Hematopoietic multipotent progenitor cell treated with erythropoietin and hydrocortisone succinate and interleukin-3 and kit ligand, for 6 days (in vitro differentiated cells): ENCODE measurements at places on chromosomes 1 and 21.
A peak's percentile ranks its signal among the peaks of the same experiment; 100 is the strongest.

DNA sequence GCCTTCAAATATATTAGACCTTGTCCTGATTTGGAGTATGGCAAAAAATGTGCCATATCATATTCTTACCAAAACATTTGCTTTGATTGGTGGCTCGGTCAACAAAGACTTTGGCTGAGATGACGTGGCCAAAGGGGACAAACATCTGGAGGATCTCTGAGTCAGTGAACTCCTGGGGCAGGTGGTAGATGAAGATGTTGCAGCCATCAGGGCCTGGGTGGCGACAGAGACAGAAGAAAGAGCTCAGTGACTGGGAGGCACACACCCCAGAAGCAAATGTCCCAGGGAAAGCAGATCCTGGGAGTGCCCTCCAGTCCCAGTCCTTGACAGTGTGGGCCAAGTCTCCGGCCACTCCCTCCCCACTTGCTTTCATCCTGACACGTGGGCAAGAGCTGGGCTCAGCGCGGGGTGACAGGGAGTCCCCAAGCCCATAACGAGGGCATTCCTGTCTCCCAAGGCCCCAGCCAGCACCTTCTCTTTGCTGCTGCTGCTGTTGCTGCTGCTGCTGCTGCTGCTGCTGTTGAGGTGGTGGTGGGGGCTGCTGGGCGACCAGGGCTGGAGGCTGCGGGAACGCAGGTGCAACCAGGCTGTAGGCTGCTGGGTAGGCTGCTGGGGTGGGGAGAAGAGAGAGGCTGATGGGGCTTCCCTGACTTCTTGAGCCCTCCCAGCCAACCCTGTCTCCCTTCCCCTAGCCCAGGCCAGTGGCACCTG is 10.7 kb downstream of the CELF3 start:
- no peak for DNase-seq

DNA sequence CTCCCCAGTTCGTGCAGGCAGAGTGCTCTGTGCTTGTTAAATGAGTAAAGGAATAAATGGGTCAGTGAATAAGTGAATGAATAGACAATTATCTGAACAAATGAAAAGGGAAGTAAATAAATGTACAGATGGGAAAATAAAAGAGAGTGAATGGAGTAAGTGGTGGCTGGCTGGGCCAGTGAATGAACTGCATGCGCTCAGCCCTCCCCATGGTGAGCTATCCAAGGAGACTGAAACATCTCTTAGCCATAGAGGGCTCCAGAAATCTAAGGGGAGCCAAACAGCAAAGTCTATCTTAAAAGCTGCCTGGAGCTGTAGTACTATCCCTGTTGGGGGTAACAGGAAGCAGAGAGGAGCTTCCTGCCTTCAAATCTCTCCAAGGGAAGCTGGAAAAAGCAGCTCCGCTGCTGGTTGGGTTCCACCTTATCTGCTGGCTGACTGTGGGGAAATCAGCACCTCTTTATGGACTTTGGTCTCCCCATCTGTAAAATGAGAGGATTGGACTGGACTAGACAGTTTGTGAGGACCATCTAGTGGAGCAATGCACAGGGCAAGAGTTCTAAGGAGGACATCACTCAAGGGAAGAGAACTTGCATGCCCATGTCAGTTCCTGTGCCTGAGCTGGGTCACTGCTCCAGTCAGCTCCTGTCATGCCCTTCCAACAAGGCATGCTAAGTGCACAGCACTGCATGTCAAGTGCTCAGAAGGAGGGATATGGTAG is 77.9 kb downstream of the TRABD2B start:
- DNase-seq = no peak

- peak; percentile 67 for DNase-seq
These were observed 23.1 kb downstream of the RNF187 start for GRCh38 chr1:228510101-228510802.

DNA sequence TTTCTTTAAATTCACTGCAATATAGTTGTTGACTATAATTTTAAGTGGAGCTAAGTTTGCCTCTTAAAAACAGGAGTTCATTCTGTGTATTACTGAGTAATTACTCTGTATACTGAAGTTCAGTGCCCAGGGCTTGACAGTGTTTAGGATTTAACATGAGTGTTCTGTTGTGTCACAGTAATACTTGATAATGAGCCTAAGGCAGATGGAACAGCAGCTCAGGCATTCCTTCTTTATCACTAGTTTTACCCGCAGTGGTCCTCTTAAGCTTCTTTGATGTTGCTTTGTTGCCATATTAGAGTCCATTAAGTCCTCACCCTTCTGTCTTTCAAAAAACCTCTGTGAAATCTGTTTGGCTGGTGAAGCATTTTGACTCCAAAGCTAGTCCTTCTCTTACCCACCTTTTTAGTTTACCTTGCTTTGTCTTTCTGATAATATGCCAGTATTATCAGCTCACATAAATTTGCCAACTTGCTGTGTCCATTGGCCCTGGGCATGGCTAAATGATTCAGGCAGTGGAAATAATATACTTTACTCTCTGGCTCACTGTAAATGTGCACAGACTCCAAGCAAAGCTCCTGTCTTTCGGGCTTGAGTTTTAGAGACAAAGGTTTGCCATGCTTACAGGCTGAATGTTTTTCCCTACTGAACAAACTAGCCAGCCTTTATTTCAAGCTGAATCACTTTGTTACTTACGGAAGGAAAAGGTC is 17.7 kb downstream of the HIPK1 start:
- peak; percentile 44 for DNase-seq

DNA sequence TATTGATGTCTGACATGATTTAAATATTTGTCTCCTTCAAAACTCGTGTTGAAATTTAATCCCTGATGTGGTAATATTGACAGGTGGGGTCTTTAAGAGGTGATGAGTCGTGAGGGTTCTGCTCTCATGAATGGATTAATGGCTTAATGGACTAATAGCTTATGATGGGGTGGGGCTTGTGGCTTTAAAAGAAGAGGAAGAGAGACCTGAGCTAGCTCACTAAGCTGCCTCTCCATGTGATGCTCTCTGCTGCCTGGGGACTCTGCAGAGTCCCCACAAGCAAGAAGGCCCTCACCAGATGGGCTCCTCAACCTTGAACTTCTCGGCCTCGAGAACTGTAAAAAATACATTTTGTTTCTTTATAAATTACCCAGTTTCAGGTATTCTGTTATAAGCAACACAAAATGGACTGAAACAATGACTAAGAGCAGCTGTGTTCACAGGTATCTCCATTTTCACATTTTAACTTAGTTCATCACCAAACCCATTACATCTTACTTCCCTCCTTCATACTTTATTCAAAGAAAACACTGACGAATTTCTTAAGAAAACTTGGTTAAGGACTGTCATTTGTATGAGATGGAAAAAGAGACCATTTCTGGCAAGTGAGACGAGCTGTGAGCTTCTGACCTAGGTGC is 12.1 kb upstream of the AIM2 start:
- DNase-seq = peak; percentile 21

- no peak for DNase-seq
These were observed 14.3 kb downstream of the CHI3L2 start for GRCh38 chr1:111241797-111242196.

GRCh38 chr21:33267250-33267649 is 1.1 kb downstream of the IL10RB start:
- DNase-seq = peak; percentile 35

DNA sequence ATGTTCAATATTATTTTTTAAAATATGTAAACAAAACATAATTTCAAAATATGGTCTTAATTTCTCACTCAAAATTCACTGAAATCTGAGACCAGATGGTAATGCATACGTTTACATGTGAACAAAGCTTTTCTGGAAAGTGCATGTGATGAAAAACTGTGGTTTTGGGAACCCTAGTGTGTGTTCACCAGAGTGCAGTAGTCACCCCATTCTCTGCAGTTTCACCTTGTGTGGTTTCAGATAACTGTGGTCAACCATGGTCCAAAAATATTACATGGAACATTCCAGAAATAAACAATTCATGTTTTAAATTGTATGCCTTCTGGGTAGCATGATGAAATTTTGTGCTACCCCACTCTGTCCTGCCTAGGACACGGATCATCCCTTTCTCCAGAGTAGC is 2021.9 kb downstream of the MRPL39 start:
- DNase-seq = no peak

DNA sequence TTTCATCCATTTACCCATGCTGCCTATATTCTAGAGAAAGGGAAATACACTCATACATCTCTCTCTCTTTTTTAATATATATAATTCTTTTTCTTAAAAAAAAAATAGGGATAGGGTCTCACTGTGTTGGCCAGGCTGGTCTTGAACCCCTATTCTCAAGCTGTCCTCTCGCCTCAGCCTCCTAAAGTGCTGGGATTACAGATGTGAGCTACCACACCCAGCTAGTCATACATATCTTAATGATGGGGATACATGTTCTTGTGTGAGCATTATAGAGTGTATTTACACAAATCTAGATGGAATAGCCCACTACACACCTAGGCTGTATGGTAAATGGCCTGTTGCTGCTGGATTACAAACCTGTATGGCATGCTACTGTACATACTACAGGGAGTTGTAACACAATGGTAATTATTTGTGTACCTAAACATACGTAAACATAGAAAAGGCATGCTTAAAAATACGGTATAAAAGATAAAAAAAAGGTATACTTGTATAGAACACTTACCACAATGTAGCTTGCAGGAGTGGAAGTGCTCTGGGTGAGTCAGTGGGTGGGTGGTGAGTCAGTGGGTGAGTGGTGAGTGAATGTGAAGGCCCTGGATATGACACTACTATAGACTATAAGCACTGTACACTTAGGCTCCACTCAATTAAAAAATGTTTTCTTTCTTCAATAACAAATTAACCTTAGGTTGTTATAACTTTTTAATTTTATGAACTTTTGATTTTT is 72.9 kb downstream of the IVNS1ABP start:
- no peak for DNase-seq

DNA sequence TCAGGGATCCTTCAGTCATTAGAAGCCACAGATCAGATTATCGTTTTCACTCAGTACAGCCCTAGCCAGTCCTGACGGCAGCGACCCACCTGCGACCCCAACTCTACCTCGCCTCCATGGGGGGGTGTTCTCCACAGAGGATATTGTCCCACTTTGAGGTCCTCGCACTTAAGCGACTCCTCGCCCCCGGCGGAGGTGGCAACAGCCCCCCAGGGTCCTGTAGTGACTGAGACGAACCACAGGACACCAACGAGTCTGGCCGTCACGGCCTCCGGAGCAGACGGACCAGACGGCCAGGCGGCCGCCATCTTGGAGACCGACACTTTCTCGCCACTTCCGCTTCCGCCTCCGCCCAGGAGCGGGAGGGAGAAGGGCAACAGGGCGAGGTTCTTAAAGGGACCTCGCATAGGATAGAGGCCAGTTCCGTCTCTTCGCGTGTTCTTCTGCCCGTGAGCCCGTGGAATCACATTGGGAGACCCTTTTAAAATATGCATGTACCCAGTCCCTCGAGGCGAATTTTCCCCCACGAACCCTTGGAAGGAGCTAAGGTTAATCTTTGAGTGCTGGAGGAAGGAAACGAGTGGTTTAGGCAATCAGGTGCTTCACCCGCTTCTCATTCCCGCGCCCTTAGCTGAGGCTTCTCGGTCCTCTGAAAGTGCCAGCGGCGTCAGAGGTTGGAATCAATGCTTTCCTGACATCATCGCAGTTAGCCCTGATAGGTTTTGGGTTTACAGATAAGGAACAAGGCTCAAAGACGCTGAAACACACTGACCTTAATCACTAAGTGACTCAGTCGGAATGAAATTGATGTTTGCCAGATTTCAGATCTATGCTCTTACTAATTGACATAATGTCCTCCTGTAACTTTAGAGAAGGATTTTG is at the start of gene TM2D1:
TSS of gene TM2D1 (minus strand) at position 329 of the 882 bp plus-strand sequence. CDS start at position 308, 21 bp downstream.
- DNase-seq = peak; percentile 95

- no peak for DNase-seq
These were observed 120.2 kb upstream of the ESRRG start for GRCh38 chr1:216843409-216843808.

DNA sequence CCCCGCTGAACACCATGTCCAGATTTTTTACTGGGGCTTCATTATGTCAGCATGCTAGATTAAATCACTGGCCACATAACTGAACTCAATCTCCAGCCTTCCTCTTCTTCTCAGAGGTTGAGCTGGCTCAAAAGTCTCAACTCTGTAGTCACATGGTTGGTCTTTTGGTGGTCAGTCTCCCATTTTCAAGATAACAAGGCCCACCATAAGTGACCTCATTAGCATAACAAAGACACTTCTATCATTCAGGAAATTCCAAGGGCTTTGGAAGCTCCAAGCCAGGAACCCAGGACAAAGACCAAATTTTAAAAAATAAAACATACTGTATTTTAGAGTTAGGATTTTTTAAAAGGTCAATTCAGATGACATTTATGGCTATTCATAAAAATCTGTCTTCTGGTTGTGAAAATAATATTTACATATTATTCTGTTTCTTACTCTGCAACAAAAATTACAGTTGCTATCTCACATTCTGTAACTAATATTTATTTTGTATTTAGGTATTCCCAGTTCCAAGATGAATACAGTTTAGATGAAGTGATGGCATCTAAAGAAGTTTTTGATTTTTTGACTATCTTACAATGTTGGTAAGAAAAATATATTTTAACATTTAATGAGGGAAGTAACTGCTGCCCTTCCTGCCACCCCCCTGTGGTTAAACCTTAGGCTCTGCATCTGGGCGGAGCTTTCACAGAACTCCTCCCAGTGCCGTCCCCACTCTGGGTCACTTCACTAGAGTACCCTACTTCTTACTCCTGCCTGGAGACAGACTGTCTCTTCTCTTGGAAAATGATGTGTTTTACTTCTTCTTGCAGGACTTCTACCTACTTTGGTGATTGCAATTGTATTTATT is 49.3 kb downstream of the SCP2 start:
- peak; percentile 36 for DNase-seq

DNA sequence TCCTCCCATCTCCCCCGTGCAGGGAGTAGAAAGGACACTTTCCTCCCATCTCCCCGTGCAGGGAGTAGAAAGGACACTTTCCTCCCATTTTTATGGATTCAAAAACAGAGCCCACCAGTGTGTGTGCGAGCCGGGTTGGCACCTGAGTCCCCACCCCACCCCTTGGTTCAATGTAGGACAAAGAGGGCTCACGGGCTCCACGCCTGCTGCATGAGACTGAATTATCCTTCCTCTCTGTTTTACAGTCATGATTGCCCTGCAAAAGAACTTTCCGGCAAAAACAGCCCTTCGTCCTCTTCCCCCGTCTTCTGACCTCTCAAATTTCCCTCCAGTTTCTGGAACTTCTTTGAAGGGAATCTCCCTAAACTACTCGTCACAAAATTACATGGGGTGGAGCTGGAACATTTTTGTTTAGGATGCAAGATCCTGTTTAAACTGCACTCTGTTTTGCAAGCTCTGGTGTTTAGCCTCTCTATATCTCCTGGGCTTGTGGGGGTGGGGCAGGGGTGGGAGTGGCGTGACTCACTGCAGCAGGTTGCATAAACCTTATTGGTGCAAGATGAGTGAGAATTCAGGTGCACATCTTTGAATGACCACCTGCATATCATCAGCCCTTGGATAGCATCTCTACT is 99.8 kb downstream of the PSMG1 start:
- no peak for DNase-seq

- no peak for DNase-seq
These were observed 61.3 kb upstream of the DIP2A start for GRCh38 chr21:46397211-46397905.

DNA sequence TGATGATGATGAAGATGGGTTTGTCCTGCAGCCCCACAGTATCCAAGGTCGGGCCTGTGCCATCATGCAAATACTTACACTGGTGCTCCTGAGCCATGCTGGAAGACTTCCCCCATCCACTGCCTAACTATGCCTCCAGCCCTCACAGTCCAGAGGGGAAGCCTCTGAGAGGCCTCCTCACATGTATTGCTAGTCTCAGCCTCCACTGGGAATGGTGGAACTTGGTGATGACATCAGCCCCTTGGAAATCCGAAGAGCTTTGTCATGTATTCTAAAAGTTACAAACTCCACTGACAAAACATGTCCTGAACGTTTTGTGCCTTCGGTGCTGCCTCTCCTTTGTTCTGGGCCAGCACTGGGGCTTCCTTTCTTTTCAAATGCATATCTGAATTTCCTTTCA is 61.1 kb upstream of the DMRTB1 start:
- DNase-seq = no peak
